Progenitor cell of endocrine pancreas (in vitro differentiated cells): ENCODE measurements at places on chromosomes 4 and X. TPM values are rescaled to one million over a fixed set of nuclear protein-coding genes. Genes with fewer than 3 reads are reported as not detected.
A peak's percentile ranks its signal among the peaks of the same experiment; 100 is the strongest.

GRCh38 chr4:125522588-125522987, 207.8 kb downstream of the FAT4 start:
- H3K4me3 ChIP-seq = no peak overlapping the region
- peaks cover 1% of the 10 kb centered on the region for H3K4me1 ChIP-seq
- H3K36me3 ChIP-seq = no peaks in the 10 kb centered on the region

- H3K27ac ChIP-seq = no peak overlapping the region
- H3K36me3 ChIP-seq = no peaks in the 10 kb centered on the region
- no peak overlapping the region for H3K4me3 ChIP-seq
- DNase-seq = no peak
Observed at GRCh38 chr4:76470064-76470463, 35.0 kb downstream of the SHROOM3 start.

GRCh38 chr4:112559053-112559452, 43.1 kb upstream of the NEUROG2 start:
- H3K4me1 ChIP-seq = no peaks in the 10 kb centered on the region
- no peak overlapping the region for H3K27ac ChIP-seq
- no peaks in the 10 kb centered on the region for H3K27me3 ChIP-seq
- no peak for DNase-seq
- no peaks in the 10 kb centered on the region for H3K36me3 ChIP-seq

GRCh38 chrX:29992083-29992482, 223.3 kb upstream of the MAGEB2 start:
- no peaks in the 10 kb centered on the region for H3K36me3 ChIP-seq
- no peak for DNase-seq
- no peak overlapping the region for H3K27ac ChIP-seq

DNA sequence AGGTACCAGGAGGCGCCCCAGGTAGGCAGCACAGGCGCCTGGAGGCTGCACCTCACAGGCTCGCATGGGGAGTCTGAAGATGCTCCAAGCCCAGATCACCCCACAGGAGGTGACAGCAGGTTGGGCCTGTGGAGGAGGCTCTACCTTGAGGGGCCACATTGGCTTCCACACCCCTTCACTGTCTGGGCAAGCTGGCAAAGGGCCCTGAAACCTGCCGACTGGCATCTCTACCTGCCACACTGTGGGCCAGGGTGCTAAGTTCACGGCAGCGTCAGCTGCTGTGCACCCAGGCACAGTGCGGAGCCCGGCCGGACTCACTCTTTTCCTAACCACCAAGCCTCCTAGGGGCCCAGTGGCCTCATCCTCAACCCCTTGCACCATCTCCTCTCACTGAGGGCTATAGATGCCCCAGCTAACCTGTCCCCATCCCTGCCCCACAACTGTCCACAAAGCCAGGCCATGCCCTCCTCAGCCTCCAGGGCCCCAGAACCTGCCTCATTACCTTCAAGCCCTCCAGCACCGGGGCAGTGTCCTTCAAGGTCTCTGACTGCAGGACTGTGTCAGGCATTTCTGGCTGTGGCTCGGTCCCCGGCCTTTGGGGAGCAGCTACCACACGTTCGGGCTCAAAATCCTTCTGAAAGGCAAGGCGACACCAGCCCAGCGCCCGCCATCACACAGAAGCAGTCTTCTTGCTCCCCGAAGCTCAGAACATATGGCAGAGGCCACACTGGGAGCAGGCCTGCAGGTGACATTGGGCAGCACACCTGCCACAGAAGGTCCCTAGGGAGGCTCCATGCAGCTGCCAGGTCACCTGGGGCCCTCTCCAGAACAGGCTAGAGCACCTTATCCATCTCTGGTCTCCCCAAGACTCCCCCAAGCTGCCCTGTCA, 28.8 kb downstream of the FGFR3 start:
- H3K27ac ChIP-seq = no peak overlapping the region
- no peaks in the 10 kb centered on the region for H3K27me3 ChIP-seq
- H3K4me3 ChIP-seq = no peak overlapping the region
- H3K4me1 ChIP-seq = no peaks in the 10 kb centered on the region

DNA sequence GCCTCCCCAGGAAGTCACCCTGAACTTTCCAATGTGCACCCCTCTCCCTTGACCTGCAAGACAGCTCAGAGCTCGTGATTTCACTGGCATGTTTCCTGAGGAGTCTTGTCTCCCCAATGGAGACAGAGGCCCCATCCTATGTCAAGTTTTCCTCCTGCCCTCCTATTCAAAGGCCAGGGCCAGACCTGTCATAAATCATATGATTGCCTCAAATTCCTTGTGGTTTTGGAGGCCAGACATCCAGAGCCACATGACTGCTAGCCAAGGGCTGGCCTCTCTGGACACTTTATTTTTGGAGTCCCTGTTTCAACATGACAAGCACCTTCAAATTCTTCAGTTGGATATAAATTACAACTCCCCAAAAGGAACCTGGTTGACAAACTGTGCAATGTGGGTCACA, 76.0 kb upstream of the TFDP3 start:
- no peaks in the 10 kb centered on the region for H3K27me3 ChIP-seq
- H3K4me1 ChIP-seq = no peaks in the 10 kb centered on the region
- H3K36me3 ChIP-seq = no peaks in the 10 kb centered on the region
- H3K27ac ChIP-seq = no peak overlapping the region

DNA sequence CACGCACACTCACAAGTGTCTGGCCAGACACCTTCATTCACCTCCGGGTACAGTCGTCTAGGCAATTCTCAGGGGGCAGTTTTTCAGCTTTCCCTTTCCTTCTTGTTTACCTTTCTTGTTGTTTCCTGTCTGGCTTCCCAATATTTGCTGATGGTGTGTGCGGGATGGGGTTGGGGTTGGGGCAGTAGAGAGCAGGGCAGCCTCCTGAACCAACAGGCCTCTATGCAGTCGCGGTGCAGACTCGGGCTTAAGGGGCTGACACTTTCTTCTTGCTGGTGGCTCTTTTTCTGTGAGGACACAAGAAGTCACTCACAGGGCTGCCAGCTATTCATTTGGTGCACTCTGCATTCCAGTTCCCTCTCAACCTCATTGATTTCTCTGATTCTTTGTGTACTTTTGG, 56.4 kb downstream of the NBDY start:
- peaks cover 13% of the 10 kb centered on the region for H3K4me1 ChIP-seq
- H3K4me3 ChIP-seq = no peak overlapping the region
- no peak for DNase-seq

DNA sequence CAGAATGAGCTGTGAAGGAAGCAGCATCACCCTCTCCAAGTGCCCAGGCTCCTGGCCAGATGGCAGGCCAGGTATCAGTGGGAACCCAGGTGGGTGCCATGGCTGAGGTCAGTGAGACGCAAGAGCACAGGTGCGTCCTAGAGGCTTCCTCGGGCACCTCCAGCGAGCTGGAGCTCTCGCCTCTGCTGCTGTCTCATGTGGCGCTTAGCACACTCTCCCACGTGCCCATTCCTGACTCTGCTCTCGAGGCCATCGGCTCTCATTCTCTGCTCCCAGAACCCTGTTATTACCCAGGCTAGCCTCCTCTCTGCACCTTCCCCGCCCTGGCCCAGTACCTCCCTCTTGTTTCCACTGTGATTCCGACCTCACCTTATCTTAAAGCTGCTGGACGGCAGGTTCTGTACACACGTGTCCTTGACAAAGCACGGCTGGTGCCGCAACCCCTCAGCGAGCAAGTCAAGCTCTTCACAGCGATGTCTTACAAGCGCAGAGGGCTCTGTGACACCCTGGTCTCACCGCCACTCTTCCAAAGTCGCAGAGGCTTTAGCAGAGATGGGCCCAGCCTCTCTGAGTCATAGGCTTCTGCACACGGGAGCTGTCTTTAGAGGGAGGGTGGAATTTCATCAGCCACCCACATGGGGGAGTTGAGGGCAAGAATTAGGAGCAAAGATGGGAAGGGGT, 15.4 kb upstream of the MSANTD1 start:
- H3K4me1 ChIP-seq = no peaks in the 10 kb centered on the region
- H3K36me3 ChIP-seq = peaks cover 20% of the 10 kb centered on the region
- DNase-seq = no peak
- H3K4me3 ChIP-seq = no peak overlapping the region

DNA sequence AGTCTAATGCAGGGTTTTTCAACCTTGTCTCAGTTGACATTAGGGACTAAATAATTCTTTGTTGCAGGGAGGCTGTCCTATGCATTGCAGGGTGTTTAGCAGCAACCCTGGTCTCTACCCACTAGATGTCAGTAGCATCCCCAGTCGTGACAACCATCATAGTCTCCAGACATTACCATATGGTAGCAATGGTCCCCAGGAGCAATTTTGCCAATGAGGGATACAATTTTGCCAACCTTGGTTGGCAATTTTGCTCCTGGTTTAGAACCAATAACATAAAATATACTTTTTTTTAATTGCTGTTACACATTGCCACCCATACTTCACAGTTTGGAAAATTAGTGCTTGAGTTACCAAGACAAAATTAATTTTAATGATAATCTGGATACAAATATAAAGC, 6.0 kb downstream of the EREG start:
- H3K4me3 ChIP-seq = no peak overlapping the region
- no peaks in the 10 kb centered on the region for H3K4me1 ChIP-seq
- H3K27ac ChIP-seq = no peak overlapping the region
- H3K36me3 ChIP-seq = no peaks in the 10 kb centered on the region
- H3K27me3 ChIP-seq = peaks cover 26% of the 10 kb centered on the region

- H3K36me3 ChIP-seq = no peaks in the 10 kb centered on the region
- no peak overlapping the region for H3K27ac ChIP-seq
- no peak overlapping the region for H3K4me3 ChIP-seq
- H3K27me3 ChIP-seq = peaks cover 48% of the 10 kb centered on the region
- DNase-seq = no peak
Observed at GRCh38 chr4:3486541-3487540, 23.7 kb downstream of the DOK7 start.

DNA sequence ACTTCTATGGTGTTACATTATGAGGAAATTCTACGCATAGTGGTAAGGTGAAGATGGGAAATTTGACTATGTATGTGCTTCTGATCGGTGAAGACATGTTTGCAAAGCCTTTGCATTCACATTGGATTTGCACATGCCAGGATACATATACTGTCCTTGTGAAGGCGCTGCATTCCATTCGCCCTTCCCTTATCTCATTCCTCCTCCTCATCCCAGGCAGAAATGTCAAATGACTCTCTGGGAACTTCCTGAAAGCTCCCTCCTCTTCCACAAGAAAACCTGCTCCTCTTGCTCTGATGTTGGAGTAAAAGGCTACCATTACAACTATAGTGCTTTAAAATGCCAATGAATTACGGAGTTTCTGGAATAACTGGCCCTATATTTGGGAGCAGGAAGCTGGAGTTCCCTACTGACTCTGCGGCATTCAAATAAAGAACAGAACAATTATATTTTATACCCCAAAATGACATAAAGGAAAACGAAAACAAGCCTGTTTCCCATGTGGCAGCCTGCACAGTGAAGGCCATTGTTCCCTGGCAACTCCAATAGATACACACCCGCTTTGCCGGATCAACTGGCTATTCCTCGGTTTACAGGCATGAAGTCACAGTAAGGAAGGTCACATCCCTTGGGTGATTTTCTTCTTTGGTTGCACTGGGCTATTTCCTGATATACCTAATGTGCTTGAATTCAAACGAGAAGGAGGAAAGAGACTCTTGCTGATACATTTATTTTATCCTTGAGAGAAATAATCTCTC, 84.5 kb downstream of the AREG start:
- no peaks in the 10 kb centered on the region for H3K36me3 ChIP-seq
- no peak for DNase-seq
- peaks cover 5% of the 10 kb centered on the region for H3K4me1 ChIP-seq
- H3K27ac ChIP-seq = no peak overlapping the region
- H3K27me3 ChIP-seq = peaks cover 3% of the 10 kb centered on the region

GRCh38 chr4:25383647-25384046, 6.6 kb downstream of the ANAPC4 start:
- DNase-seq = no peak
- H3K4me1 ChIP-seq = no peaks in the 10 kb centered on the region
- H3K36me3 ChIP-seq = peaks cover 21% of the 10 kb centered on the region
- no peak overlapping the region for H3K27ac ChIP-seq
- no peak overlapping the region for H3K4me3 ChIP-seq

DNA sequence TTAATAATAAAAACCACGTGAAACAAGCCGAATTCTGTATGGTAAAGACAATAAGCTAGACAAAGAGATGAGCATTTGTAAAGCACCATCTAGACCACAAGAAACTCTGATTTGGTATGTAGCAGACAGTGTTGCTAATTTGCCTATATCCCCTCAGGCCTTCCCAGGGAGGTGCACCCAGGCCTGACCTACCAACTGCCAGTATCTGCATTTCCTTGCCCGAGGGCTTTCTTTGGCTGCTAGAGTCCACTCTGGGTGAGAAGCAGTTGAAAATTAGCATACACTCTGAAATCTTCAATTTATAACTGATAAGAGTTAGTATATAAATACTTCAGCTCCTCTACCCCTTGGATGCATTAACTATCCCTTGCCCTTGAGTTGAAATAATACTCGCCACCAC, 37.4 kb upstream of the IL1RAPL1 start:
- DNase-seq = no peak
- H3K4me3 ChIP-seq = no peak overlapping the region
- H3K27me3 ChIP-seq = no peaks in the 10 kb centered on the region

- no peaks in the 10 kb centered on the region for H3K36me3 ChIP-seq
- H3K4me3 ChIP-seq = no peak overlapping the region
- H3K27me3 ChIP-seq = no peaks in the 10 kb centered on the region
- no peak overlapping the region for H3K27ac ChIP-seq
- peaks cover 1% of the 10 kb centered on the region for H3K4me1 ChIP-seq
Observed at GRCh38 chr4:52235552-52236201, 184.6 kb downstream of the SPATA18 start.

- H3K36me3 ChIP-seq = no peaks in the 10 kb centered on the region
- H3K27me3 ChIP-seq = no peaks in the 10 kb centered on the region
- no peaks in the 10 kb centered on the region for H3K4me1 ChIP-seq
Observed at GRCh38 chr4:126328914-126329313, 1014.2 kb downstream of the FAT4 start.

- no peak overlapping the region for H3K4me3 ChIP-seq
- no peak overlapping the region for H3K27ac ChIP-seq
- DNase-seq = no peak
- H3K36me3 ChIP-seq = no peaks in the 10 kb centered on the region
Observed at GRCh38 chr4:6410068-6410467, 62.3 kb downstream of the PPP2R2C start.

GRCh38 chr4:158280856-158281255, 70.6 kb downstream of the TMEM144 start:
- H3K4me3 ChIP-seq = no peak overlapping the region
- H3K27me3 ChIP-seq = no peaks in the 10 kb centered on the region
- no peaks in the 10 kb centered on the region for H3K4me1 ChIP-seq

- H3K4me1 ChIP-seq = no peaks in the 10 kb centered on the region
- DNase-seq = no peak
- H3K4me3 ChIP-seq = no peak overlapping the region
Observed at GRCh38 chr4:171651071-171651470, 162.1 kb upstream of the GALNTL6 start.

GRCh38 chrX:100447655-100448397, 37.8 kb upstream of the PCDH19 start:
- no peak overlapping the region for H3K27ac ChIP-seq
- H3K27me3 ChIP-seq = no peaks in the 10 kb centered on the region
- peak; percentile 30 for DNase-seq
- no peaks in the 10 kb centered on the region for H3K4me1 ChIP-seq

PDLIM3 gene
- total RNA-seq = 3.2 and 3.8 TPM in 2 replicates

AIMP1 gene
- total RNA-seq = 34.0 and 36.3 TPM in 2 replicates

FSTL5 gene
- total RNA-seq = 10.6 and 15.5 TPM in 2 replicates

SCD5 gene
- total RNA-seq = 14.6 and 15.7 TPM in 2 replicates

PRSS12 gene
- 3.4 and 4.6 TPM in 2 replicates for total RNA-seq

SLITRK2 gene
- 11.6 and 16.0 TPM in 2 replicates for total RNA-seq

TRIM61 gene
- total RNA-seq = 2.3 and 3.5 TPM in 2 replicates

VMA21 gene
- total RNA-seq = 36.1 and 41.6 TPM in 2 replicates
